ENCODE measurements at places on chromosomes 3 and 15.

GRCh38 chr15:95902606-95903005, 427.9 kb upstream of the NR2F2 start:
- DNase-seq: no peak

DNA sequence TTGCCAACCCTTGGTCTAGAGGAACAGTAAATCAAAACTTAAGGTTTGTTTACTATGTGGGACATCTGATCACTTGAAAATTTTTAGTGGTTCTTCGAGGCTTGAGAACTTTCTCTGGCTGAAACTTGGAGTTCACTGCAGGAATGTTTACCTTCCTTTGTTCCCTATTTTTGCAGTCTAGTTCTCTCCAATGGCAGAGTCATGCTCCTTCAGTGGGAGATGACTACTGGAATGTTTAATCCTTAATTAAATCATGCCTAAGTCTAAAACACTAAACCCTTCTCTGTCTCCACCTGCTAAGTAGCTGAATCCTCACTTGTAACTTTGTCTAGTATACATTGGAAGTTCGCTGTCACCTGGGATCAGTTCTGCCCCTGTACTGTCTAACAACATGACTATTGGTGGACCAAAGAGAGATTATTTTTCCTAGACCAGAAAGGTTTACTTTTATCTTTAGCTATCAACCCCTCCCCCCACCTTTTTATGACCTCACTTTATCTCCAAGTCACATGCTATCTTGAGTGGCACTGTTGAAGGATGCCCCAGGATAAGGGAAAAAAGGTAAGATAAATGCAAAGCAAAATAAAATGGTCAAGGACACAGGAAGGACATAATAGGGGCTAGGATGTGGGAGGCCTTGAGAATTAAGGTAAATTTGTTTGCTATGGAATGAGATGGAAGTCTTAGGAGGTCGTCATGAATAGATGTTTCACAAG, 1.2 kb upstream of the ZNF609 start:
- no peak for DNase-seq

DNA sequence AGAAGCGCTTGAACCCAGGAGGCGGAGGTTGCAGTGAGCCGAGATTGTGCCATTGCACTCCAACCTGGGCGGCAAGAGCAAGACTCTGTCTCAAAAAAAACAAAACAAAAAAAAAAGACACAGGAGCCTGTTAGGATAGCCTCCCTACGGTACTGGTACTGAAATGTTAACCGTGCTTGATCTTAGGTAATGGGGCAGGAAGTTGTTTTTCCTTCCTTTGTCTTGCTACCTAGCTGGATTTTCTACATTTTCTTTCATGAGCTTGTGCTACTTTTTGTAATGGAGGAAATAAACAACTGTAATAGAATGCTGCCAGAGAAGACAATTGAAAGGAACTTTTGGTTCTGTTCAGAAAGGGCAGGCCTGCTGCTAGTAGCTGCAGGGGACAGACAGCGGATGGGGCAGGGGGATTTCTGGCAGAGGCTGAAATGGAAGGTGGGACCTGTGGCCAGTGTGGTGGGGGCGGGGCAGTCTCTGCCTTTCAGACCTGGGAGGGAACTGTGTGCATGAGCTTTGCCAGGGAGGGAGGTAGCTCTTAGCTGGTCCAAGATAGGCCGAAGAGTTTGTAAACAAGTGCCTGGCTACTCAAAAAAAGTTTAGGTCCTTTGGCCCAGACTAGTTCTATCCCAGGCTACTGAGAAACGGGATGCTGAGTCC, 49.0 kb upstream of the SEMA4B start:
- DNase-seq: no peak

- no peak for DNase-seq
Observed at GRCh38 chr15:51814606-51815005, 14.8 kb upstream of the TMOD3 start.

DNA sequence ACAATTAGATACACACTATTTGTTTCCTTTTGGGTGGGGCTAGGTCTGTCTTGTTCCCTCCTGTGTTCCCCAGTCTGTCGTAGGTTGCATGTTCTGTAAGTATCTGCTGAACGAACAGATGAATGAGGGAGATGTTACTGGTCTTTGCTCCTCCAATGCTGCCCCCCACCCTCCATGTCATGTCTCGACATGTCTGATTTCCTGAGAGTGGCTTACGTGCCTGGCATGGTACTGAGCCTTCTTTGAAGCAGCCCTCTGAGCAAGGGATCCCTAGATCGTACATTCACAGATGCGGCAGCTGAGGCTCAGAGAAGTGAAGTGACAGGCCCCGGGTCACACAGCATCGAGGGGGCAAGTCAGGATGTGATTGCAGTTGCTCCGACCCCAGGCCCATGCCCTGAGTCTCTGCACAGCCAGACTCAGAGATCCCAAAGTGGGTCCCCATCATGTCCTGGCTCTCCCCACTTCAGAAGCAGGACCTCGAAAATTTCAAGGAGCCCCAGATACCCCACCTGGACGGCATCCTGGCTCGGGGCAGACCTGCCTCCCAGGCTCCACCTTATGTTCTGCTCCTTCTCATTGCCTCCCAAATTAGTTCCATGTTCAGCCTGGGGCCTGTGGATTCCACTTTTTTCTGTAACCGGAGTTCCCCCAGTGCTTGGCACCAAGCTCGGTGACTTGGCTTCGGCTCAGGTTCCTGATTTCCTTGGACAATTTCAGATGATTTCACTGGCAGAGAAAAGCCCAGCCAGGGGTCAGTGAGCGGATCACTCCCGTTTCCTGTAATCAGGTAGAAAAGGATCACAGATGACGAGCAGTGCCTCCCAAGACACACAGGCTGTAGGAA, 24.7 kb downstream of the GOLGA6L2 start:
- no peak for DNase-seq

GRCh38 chr3:70703305-70704102, 391.1 kb upstream of the MDFIC2 start:
- DNase-seq: no peak

DNA sequence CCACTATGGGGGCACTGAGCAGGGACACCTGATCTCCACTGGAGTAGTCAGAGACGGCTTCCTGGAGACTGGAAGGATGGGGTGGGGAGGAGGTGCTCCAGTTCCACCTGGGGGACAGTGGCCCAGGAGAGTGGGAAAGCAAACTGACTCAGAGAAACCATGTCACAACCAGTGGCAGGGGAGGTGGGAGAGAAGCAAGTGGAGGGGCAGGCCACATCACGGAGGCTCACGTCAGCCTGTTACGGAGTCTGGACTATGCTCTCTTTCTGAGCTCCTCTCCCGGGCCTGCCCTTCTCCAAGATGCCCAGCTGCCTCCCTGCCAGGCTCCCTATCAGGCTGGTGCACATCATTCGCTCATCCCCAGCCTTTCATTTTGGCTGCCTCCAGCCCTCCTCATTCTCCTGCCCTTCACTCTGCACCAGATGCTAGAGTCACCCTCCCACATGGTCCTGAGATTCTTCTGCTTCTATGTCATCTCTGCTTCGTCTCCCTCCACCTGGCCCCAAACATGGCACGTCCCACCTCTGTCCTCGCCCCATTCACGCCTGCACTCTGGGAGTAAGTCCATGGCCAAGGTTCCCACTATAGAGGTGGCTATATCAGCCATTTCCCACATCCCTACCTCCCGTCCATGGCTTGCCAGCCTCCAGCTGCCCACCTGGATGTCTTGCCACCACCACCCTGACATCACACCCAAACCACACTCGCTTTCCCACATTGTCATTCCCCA, 100.3 kb downstream of the ADCY5 start:
- DNase-seq: no peak

DNA sequence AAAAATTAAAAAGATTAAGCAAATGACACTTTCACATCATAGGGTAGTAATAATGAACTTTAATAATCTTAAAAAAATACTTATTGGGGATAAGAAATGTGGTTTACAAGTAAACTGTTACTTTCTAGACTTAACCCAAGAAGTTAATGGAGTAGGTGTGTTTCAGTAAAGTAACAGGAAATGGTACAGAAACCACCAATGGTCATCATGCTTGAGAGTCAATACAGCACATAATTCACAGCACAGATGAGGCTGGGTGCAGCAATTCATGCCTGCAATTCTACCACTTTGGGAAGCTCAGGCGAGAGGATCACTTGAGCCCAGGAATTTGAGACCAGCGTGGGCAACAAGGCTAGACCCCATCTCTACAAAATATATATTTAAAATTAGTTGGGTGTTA, 11.5 kb upstream of the USP50 start:
- no peak for DNase-seq

GRCh38 chr15:39543651-39544050, 37.2 kb upstream of the THBS1 start:
- no peak for DNase-seq

GRCh38 chr3:42080453-42080872, 10.7 kb upstream of the TRAK1 start:
- no peak for DNase-seq

GRCh38 chr3:127606981-127607595, 8.9 kb downstream of the MCM2 start:
- DNase-seq: no peak

DNA sequence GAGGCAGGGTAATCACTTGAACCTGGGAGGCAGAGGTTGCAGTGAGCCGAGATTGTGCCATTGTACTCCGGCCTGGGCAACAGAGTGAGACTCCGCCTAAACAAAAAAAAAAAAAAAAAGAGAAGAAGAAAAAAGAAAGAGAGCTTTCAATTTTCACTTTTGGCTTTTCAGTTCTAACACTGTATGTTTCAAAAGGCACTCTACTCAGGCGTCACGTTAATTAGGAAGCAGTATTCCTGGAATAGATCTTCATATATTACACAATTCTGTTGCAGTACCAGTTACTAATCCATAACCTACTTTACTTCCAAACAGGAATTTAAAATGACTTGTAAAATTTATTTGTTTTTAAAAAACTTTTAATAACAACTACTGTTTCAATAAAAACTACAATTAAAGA, 131.7 kb upstream of the PLXND1 start:
- DNase-seq: no peak

- no peak for DNase-seq
Observed at GRCh38 chr3:89000886-89001285, 106.5 kb upstream of the EPHA3 start.

GRCh38 chr3:15471861-15472260, 44.5 kb downstream of the EAF1 start:
- DNase-seq: no peak

GRCh38 chr15:23484870-23485269, 37.8 kb upstream of the GOLGA6L2 start:
- DNase-seq: no peak

- no peak for DNase-seq
Observed at GRCh38 chr3:27449530-27450150, 34.5 kb downstream of the SLC4A7 start.

- DNase-seq: no peak
Observed at GRCh38 chr3:13025090-13025489, 48.1 kb downstream of the IQSEC1 start.

- DNase-seq: peak; percentile 80
Observed at GRCh38 chr15:51776952-51777569, 25.7 kb downstream of the TMOD2 start.
